ENCODE measurements at places on chromosomes 2 and 18. TPM values are rescaled to one million over a fixed set of nuclear protein-coding genes. Genes with fewer than 3 reads are reported as not detected.
A peak's percentile ranks its signal among the peaks of the same experiment; 100 is the strongest.

RAD51AP2 gene
- not detected for polyA plus RNA-seq

GRCh38 chr2:181231151-181231550 lies 226.0 kb upstream of the ITGA4 start:
- peaks cover 6% of the 10 kb centered on the region for H3K4me1 ChIP-seq
- H3K36me3 ChIP-seq, result no peaks in the 10 kb centered on the region
- DNase-seq, result no peak
- H3K27me3 ChIP-seq, result no peaks in the 10 kb centered on the region

DNA sequence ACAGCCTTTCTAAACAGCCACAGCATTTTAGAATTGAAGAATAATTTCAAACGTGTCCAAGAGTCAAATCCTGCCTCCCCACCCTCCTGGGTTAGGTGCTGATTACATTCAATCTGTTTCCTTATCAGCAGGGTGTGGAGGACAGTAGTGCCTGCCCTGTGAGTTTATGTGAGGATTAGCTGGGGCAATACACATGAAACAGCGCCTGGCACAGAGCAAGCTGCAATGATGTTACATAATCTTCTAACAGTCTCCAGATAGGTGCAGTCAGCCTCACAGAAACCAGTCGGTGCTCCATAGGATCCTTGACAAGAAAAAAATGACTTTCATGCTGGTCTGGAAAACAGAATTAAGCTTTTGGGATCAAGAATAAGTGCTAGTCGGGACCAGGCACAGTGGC lies 91.7 kb upstream of the ITGA6 start:
- H3K27ac ChIP-seq, result no peak overlapping the region
- no peaks in the 10 kb centered on the region for H3K36me3 ChIP-seq
- H3K4me1 ChIP-seq, result peaks cover 16% of the 10 kb centered on the region
- H3K4me3 ChIP-seq, result no peak overlapping the region
- no peak for DNase-seq

KIAA2012 gene
- not detected for polyA plus RNA-seq

DNA sequence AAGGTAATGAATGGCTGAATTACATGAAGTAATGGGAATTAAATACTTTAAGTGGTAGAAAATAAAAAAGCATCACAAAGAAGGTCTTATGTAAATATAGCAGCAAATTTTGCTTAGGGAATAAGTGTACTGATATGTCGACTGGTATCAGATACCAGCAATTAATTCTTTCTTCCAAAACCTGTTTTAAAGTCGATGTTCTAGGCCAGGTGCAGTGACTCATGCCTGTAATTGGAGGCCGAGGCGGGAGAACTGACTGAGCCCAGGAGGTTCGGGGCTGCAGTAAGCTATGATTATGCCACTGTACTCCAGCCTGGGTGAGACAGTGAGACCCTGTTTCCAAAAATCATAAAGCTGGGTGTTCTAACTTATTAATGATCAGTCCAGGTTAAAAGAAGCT lies 30.3 kb downstream of the SP3 start:
- peaks cover 4% of the 10 kb centered on the region for H3K36me3 ChIP-seq
- H3K4me1 ChIP-seq, result peaks cover 34% of the 10 kb centered on the region
- no peak overlapping the region for H3K4me3 ChIP-seq
- no peaks in the 10 kb centered on the region for H3K27me3 ChIP-seq
- H3K27ac ChIP-seq, result no peak overlapping the region
- no peak for DNase-seq

GRCh38 chr2:63488118-63488713 lies 100.1 kb downstream of the WDPCP start:
- DNase-seq, result no peak
- no peaks in the 10 kb centered on the region for H3K4me1 ChIP-seq
- H3K4me3 ChIP-seq, result no peak overlapping the region
- no peak overlapping the region for H3K27ac ChIP-seq

DUSP2 gene
- polyA plus RNA-seq, result 96.8 TPM

GEN1 gene
- polyA plus RNA-seq, result 4.9 TPM

MC4R gene
- not detected for polyA plus RNA-seq

GRCh38 chr18:22932885-22933205 lies 283 bp upstream of the RBBP8 start:
- no peak for DNase-seq
- no peaks in the 10 kb centered on the region for H3K27me3 ChIP-seq
- no peaks in the 10 kb centered on the region for H3K36me3 ChIP-seq
- H3K4me1 ChIP-seq, result peaks cover 19% of the 10 kb centered on the region
- peak overlapping the region; percentile 97 for H3K4me3 ChIP-seq

DNA sequence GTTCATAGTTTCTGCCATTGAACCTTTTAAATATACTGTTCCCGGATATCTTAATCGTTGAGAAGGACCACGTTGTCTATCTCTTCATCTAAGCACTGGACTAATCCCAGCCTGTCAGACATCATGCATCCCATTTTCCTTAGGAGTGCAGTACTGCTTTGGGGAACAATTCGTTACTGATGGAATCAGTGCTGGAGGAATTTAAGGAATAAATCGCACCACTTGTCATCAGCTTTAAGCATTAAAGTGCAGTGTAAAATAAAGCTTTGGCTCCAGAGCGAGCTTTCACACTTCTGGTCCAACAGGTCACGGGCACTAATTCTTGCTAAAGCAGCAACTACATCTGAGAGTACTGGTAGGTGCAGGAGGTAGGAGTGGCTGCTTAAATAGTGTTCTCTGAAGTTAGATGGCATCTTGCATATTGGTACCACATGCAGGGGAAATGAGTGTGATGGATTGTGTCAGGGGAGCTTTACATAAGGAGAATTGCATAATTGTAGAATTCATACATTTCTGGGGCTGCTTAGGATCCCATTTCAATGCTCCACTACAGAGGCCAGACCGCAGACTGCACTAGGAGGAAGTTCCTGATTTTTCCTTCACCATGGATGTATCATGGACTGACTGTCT lies 105.7 kb upstream of the RASGRP3 start:
- no peaks in the 10 kb centered on the region for H3K36me3 ChIP-seq
- H3K4me1 ChIP-seq, result no peaks in the 10 kb centered on the region
- H3K4me3 ChIP-seq, result no peak overlapping the region
- peak overlapping the region; percentile 74 for H3K27ac ChIP-seq

GRCh38 chr2:104501342-104501741 lies 352.6 kb upstream of the POU3F3 start:
- no peaks in the 10 kb centered on the region for H3K36me3 ChIP-seq
- H3K4me1 ChIP-seq, result no peaks in the 10 kb centered on the region
- H3K27me3 ChIP-seq, result peaks cover 21% of the 10 kb centered on the region
- DNase-seq, result no peak
- H3K4me3 ChIP-seq, result no peak overlapping the region

GRCh38 chr18:47683774-47684173 lies 246.7 kb downstream of the SMAD2 start:
- no peak overlapping the region for H3K4me3 ChIP-seq
- no peak for DNase-seq
- peaks cover 8% of the 10 kb centered on the region for H3K36me3 ChIP-seq

GRCh38 chr2:144659731-144660275 lies 139.9 kb upstream of the ZEB2 start:
- no peak for DNase-seq
- peaks cover 8% of the 10 kb centered on the region for H3K4me1 ChIP-seq
- H3K27me3 ChIP-seq, result no peaks in the 10 kb centered on the region
- H3K4me3 ChIP-seq, result no peak overlapping the region
- no peaks in the 10 kb centered on the region for H3K36me3 ChIP-seq

DNA sequence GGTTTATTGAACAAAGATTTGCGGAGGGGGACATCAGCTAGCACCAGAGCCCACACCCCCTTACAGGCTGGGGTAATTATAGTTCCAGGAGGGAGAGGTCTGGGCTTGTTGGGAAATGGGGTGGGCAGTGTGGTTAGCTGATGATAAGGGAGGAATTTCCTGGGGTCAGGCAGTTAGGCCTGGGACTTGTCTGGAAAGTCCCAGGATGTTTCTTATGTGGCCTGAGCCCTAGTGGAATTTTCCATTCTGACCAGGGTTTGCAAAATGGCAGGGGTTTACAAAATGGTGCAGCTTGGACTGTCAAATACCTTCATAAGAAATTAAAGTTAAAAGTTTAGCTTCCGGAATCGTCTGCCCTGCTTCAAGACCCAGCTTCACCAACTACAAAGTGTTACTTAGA lies 199.1 kb downstream of the FBXO15 start:
- H3K36me3 ChIP-seq, result no peaks in the 10 kb centered on the region
- no peak for DNase-seq
- H3K27ac ChIP-seq, result no peak overlapping the region
- peaks cover 28% of the 10 kb centered on the region for H3K4me1 ChIP-seq
- H3K27me3 ChIP-seq, result no peaks in the 10 kb centered on the region

DNA sequence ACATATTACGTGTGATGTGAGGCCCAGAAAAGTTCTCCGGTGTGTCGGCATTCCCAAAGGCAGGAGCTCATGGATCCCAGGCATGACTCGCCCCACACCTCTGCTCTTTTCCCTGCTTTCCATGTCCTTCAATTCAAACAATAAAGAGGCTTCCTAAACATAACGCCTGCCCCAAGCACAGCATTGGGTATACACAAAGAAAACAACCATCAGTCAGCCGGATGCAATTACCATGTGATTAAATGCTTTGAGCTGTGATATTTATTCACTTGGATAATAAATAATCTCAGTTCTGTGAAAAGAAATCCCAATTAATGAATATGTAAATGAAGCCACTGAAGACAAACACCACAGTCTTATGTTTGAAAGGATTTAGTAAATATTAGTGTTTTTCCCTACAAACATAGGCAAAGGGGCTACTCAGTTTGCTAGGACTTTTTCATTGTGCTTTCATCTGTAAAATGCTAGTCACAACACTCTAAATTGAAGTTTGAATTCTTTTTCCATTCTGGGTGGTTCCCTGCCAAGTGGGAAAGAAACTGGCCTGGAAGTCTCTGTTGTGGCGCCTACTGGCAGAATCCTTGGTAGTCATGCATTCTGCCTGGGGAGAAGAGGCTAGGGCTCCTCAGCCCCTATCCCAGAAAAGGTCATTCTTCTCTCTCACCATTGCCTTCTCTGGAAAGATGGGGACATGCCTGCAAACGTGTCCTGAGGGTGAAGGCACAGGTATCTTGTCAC lies 144.7 kb downstream of the COL6A3 start:
- no peak overlapping the region for H3K4me3 ChIP-seq
- H3K4me1 ChIP-seq, result no peaks in the 10 kb centered on the region
- no peaks in the 10 kb centered on the region for H3K36me3 ChIP-seq
- no peak for DNase-seq

CRYBA2 gene
- polyA plus RNA-seq, result not detected

GRCh38 chr2:100972452-100972851 lies 29.6 kb upstream of the RPL31 start:
- H3K4me1 ChIP-seq, result peaks cover 15% of the 10 kb centered on the region
- no peak for DNase-seq
- H3K36me3 ChIP-seq, result no peaks in the 10 kb centered on the region
- no peak overlapping the region for H3K27ac ChIP-seq
- peaks cover 34% of the 10 kb centered on the region for H3K27me3 ChIP-seq

IL36G gene
- not detected for polyA plus RNA-seq

DNA sequence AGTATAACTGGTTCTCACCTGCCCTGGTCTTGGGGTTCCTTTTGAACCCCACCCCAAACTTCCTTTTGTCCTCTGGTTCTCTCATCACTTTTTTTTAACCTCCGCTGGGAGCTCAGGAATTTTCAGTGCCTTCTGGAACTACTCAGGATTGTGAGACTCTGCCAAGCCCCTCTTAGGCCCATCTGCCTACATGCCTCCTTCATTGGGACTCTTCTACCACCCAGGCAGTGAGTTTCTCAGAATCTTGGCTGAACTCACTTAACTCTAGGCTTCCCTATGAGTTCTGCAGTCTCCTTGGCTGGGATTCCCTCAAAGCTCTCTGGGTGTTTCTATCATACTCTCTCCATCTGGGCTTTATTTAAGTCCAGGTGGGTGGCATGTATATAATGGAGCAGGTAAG lies 86.3 kb downstream of the MDH1 start:
- no peak for DNase-seq
- H3K4me1 ChIP-seq, result no peaks in the 10 kb centered on the region
- H3K4me3 ChIP-seq, result no peak overlapping the region
- H3K36me3 ChIP-seq, result no peaks in the 10 kb centered on the region
- H3K27ac ChIP-seq, result no peak overlapping the region
- H3K27me3 ChIP-seq, result peaks cover 5% of the 10 kb centered on the region

GRCh38 chr2:127320067-127320466 lies 26.1 kb upstream of the ERCC3 start:
- H3K36me3 ChIP-seq, result peaks cover 30% of the 10 kb centered on the region
- H3K4me3 ChIP-seq, result no peak overlapping the region
- H3K27me3 ChIP-seq, result no peaks in the 10 kb centered on the region
- no peak overlapping the region for H3K27ac ChIP-seq
- DNase-seq, result no peak

- no peaks in the 10 kb centered on the region for H3K27me3 ChIP-seq
- H3K4me3 ChIP-seq, result no peak overlapping the region
- H3K36me3 ChIP-seq, result no peaks in the 10 kb centered on the region
- no peaks in the 10 kb centered on the region for H3K4me1 ChIP-seq
Measured at GRCh38 chr18:39350945-39351344, 1785.3 kb upstream of the CELF4 start.

KLHL41 gene
- not detected for polyA plus RNA-seq

GRCh38 chr18:54692463-54692862 lies 101.4 kb downstream of the DYNAP start:
- DNase-seq, result no peak
- no peaks in the 10 kb centered on the region for H3K36me3 ChIP-seq
- no peak overlapping the region for H3K27ac ChIP-seq
- H3K4me3 ChIP-seq, result no peak overlapping the region
- H3K4me1 ChIP-seq, result no peaks in the 10 kb centered on the region
- H3K27me3 ChIP-seq, result peaks cover 6% of the 10 kb centered on the region

TPO gene
- polyA plus RNA-seq, result not detected

- no peak overlapping the region for H3K27ac ChIP-seq
- H3K36me3 ChIP-seq, result no peaks in the 10 kb centered on the region
- H3K4me3 ChIP-seq, result no peak overlapping the region
- H3K4me1 ChIP-seq, result no peaks in the 10 kb centered on the region
- DNase-seq, result no peak
Measured at GRCh38 chr2:229564300-229564907, 150.0 kb downstream of the DNER start.

PRKAG3 gene
- polyA plus RNA-seq, result not detected

DNA sequence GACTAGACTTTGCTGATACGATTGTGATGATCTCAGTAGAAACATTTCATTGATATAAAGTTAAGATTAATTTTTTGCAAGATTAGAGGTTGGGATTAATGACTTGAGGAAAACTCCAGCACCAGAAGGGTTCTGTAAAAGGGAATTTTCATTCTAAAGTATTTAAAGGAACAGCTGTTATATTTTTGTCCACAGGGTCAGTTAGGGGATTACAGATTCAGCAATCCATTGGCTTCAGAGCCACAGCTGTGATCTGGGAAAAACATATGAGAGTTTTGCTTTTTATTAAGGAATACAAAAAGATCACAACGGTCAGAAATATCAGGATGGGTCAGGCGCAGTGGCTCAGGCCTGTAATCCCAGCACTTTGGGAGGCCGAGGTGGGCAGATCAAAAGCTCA lies 19.6 kb upstream of the REV1 start:
- no peak overlapping the region for H3K4me3 ChIP-seq
- no peak overlapping the region for H3K27ac ChIP-seq
- H3K36me3 ChIP-seq, result no peaks in the 10 kb centered on the region
- H3K27me3 ChIP-seq, result peaks cover 4% of the 10 kb centered on the region
- peaks cover 16% of the 10 kb centered on the region for H3K4me1 ChIP-seq
